ENCODE measurements at places on chromosomes 4 and X.

- no peak for DNase-seq
These were observed 159.3 kb downstream of the EPHA5 start for GRCh38 chr4:65510976-65511375.

DNA sequence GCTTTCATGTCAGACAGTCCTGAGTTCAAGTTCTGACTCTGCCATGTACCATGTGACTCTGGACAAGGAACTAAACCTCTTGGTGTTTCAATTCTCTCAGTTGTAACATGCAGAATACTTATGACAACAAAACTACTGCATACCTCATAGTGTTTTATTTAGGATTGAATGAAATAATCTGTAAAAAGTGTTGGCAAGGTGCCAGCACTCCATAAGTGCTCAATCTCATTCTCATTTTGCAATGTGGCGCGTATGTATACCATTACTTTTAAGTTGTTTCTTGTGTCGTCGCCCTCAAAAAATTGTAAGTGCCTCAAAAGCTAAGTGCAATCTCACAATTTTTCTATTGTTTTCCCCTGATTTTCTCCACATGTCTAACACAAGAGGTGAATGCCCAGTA, 62.5 kb downstream of the IGSF1 start:
- no peak for DNase-seq

DNA sequence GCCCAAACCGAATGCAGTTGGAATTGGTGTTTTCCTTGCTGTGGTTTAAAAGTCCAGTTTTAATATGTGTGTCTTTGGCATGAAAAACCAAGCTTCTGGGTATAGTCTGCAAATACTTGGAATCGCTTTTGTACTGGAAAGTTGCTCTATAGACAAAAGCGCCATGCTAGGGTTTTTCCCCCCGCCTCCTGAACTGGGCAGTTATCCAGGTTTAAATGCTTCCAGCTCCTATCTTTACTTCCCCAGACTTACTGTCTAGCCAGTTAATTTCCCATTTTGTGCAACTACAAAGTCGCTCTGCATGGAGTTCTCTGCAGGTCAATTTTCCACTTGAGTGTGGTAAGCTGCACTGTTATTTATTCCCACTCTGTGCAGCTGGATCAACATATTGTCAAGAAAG, 2.7 kb downstream of the RASL11B start:
- DNase-seq: no peak

GRCh38 chrX:100695991-100696390, 35.9 kb downstream of the SYTL4 start:
- no peak for DNase-seq

DNA sequence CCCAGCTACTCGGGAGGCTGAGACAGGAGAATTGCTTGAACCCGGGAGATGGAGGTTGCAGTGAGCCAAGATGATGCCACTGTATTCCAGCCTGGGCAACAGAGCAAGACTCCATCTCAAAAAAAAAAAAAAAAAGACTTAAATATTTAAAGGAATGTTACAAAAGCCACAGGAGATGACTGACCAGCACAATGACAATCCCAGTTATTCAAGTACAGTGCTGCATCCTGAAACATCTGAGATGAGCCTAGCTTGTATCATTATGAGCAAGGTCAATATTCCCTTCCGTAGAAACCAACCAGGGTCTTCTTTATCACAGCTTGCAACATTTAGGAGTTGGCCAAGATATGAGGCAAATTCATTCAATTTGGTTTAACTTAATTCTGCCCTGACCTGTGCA, 38.6 kb downstream of the LNX1 start:
- DNase-seq: no peak

GRCh38 chr4:169510617-169511016, 101.8 kb downstream of the NEK1 start:
- DNase-seq: no peak

DNA sequence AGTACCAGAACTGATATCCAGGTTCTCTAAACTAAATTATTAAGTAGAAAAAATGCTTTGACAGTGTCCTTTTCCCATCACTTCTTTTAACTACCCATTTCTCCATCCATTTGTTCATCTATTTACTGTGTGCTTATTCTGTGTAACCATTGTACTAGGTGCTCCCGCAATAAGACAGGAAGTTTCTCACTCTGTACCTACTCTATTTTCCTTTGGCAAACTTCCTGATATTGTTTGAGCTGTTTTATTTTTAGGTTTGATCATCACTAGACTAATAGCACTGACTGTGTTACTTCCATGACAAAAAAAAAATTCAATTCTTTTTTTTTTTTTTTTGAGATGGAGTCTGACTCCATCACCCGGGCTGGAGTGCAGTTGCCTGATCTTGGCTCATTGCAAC, 102.5 kb upstream of the CASK start:
- DNase-seq: no peak

GRCh38 chr4:84849051-84849640, 117.3 kb downstream of the WDFY3 start:
- no peak for DNase-seq

DNA sequence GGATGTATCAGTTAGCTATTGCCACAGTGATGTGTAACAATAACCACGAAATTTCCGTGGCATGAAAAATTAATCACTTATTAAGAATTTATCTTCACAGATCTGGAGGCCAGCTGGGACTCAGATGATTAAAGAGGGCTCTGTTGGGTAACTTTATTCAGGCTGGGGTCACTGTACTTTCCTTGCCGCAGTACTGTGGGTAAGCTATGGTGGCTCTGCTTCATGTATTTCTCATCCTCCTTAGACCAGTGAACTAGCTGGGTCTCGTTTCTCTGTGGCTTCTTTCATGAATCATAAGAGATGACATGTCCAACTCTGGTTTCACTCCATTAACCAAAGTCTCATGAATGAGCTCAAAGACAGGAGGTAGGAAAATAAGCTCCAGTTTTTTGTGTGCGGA, 13.5 kb downstream of the TEX13B start:
- DNase-seq: no peak

GRCh38 chr4:151204925-151205524, 71.9 kb upstream of the PRSS48 start:
- DNase-seq: no peak

GRCh38 chrX:22171287-22172060, 101.2 kb upstream of the CBLL2 start:
- DNase-seq: no peak

- DNase-seq: peak; percentile 77
These were observed 27.2 kb downstream of the TACC3 start for GRCh38 chr4:1748465-1748995.

DNA sequence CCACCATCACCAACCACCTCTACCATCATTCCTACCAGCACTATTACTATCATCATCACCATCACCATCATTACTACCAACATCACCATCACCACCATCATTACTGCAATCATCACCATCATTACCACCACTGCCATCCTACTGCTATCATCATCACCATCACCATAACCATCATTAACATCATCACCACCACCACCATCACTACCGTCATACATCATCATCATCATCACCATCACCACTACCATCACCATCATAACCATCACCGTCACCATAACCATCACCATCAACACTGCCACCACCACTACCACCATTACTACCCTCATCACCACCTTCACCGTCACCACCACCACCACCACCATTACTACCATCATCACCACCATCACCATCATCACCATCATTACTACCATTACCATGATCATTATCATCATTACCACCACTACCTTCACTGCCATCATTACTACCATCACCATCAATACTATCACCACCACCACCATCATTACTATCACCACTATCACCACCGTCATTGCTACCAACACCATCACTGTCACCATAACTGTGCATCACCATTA, 71.8 kb downstream of the PSAPL1 start:
- DNase-seq: no peak

DNA sequence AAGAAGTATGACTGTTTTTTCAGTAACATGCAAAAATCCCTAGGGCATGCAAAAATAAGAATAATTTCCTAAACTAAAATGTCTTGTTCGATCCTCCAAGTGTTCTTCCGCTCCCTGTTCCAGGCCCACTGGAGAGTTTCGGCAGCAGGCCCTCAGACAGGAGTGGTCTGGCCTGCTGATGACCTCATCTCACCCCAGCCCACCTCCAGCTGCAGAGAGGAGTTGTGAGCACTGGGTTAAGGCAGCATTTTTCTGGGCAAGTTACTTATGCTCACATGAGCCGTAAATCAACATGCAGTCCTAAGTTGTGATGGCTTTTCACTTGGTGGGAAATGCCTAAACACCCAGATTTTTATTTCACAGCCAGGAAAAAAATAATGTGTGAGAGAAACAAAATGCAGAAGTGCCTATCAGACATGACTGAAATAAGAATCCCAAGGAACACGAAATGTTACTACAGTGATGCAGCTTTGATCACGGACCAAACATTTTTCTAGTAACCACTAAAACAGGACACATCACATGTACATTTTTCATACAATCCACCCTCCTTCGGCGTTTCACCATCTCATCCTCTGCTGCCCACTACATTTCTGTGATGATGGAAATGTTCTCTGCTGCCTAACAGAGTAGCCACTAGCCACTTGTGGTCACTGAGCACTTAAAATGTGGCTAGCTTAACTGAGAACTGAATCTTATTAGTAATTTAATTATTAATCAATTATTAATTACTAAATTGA, 153.3 kb upstream of the TBL1X start:
- DNase-seq: no peak

DNA sequence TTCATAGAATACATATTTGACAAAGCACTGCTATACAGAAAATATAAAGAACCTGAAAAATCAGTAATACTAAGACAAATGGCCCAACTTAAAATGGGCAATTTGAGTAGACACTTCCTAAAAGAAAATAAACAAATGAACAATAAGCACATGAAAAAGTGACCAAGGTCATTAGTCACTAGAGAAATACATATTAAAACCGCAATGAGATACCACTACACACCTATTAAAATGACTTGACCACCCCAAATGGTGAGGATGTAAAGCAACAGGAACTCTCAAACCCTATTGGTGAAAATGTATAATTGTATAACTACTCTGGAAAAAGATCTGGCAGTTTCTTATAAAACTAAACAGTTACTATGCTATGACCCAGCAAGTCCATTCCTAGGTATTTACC, 34.0 kb upstream of the USP9X start:
- no peak for DNase-seq

GRCh38 chrX:2401201-2401589, 99.6 kb downstream of the DHRSX start:
- no peak for DNase-seq

DNA sequence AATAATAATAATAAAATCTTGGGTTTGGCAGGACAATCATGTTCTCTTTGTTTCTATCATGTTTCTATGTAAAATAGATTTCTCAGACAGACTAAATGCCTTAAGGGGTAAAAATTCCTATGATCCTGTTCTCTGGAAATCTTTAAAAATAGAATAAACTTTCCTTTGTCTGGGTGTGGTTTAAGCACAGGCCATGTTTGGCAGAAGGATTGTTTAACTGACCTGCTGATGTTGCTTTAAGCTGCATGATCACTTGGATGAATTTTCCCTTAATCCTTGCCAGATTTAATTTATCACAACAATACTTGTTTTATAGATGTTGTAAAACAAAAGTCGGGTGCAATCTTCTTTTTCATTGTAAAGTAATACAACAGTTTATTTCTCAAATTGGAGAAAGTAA, 341.7 kb upstream of the FAT1 start:
- DNase-seq: no peak

- no peak for DNase-seq
These were observed 6.0 kb downstream of the PALLD start for GRCh38 chr4:168502861-168503260.

- no peak for DNase-seq
These were observed 51.7 kb downstream of the TMEM154 start for GRCh38 chr4:152628128-152628527.

DNA sequence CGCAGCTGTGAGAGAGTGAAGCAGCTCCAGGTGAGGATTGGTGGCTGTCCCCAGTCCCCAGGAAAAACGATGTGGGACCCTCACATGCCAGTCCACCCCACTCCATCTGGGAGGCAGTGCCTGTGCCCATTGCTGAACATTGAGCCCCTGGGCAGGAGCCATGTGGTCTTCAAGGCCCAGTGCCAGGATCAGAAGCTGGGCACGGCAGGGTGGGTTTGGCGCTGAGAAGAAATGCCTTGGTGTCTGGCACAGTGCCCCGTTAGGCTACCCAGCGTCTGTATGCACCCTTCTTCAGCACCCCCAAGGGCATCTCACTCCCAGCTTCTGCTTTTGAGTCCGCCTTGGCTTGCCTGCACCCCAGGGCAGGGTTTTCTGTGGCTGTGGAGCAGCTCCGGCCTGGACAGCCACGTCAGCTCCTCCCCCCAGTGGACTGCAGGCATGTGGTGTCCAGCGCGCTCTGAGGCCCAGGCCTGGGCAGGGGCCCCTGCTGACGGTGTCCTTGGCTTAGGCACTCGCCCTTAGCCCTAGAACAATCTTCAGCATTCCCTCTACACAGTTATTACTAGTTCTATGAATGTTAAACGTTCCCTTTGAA, 28.6 kb downstream of the RGS12 start:
- no peak for DNase-seq

DNA sequence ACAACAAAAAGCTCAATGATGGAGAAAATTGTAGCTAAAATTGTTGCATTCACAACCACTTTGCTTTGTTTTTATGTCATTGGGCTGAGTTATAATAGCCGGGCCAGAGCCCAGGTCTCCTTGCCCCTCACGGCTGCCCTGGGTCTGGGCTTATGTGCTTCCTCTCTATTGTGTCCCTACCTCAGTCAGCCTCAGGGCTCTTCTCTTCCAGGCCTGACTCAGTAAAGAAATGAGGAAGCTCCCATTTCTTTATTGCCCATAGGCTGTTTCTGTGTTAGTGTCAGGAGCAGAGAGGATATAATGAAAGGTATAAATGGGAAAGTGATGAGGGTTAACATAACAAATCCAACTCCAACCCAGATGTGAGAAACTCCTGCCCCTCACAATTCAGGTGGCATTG, 18.0 kb downstream of the BST1 start:
- no peak for DNase-seq

GRCh38 chrX:148500423-148501385, at the start of gene AFF2:
Gene AFF2 (plus strand): TSS chrX:148500617. CDS start chrX:148501098, 481 bp downstream.
- DNase-seq: peak; percentile 52

DNA sequence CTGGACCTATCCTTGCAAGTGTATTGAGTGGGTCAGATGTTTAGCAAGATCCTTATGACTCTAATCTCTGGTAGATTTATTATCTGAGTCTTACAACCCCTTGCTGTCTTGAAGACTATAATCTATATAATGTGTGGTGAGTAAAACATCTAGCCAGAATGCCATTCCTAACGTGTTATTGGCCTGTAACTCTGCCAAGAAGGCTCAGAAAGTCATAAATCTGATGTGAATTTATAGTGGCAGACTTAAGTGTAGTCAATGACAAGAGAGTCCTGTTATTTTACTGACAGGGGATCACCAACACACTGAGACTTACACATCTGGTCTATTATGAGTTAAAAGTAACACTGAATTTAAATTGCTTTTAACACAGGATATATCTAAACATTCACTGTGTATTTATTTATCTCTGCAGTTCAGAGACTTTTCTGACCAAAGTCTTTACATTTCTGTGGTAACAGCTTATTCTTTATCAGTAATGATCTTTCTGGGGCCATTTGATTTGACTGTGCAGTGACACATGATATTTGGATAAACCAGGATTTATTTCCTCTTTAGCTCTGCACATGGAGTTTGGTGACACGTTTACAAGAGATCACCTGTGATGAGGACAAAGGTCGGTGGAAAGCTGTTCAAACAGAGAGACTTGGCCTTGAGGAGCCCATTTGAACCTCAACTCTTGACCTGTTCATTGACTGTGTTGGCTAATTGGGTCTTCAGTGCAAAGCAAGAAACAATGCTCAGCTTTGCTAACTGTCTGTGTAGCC, 415.8 kb downstream of the STIM2 start:
- DNase-seq: no peak

Data from stimulated activated CD4-positive, alpha-beta T cell treated with anti-CD3 and anti-CD28 coated beads, Interleukin-12 subunit alpha, Interleukin-12 subunit beta, amount 100 ng/mL, for 4 hours (primary cell).